ENCODE measurements at places on chromosomes 1 and 21.

DNA sequence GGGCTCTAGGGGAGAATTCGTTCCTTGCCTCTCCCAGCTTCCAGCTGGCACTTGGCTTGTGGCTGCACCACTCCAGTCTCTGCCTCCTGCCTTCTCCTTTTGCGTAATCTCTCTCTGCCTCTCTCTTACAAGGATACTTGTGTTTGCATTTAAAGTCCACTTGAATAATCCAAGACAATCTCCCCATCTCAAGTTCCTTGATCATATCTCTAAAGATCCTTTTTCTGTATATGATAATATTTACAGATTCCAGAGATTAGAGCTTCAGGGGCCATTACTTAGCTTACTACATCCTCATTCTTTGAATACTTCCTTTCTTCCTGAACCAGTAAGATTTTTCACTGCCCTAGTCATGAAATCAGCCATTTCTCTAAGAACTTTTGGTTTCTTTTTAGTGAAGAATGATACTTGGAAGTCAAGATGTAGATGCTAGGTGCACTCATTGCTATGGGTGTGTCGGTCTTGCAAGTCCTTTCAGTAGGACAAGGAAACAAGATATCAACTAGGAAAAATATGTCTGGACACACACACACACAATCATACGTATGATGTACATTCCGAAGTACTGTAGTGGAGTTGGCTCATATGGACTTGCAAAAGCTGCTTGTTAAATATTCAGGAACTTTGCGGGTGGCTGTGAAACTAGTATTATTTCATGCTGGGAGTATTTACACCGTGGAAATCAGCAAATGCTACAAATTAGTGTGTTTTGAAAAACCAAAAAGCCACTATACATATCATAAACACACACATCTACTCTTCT is 20.8 kb upstream of the RLF start:
- DNase-seq = no peak

DNA sequence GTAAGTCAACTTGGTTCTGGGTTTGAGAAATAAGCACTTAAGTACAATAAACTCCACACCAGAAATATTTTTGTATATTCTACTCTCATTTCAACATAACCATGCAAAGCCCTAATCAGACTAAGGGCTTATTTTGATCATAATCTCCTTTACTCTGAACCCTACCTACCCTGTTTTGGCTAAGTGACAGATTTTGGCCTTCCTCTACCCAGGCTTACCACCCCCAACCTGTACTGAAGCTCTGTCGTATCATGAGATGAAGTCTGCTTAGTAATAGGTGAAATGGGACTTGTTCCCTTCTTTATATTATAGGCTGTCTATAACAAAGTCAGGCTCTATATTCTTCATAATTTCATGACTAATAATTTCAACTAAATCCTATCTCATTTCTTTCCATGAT is 135.5 kb downstream of the RERE start:
- no peak for DNase-seq

GRCh38 chr1:48931506-48932192 is 155.0 kb upstream of the BEND5 start:
- peak; percentile 55 for DNase-seq

GRCh38 chr1:99935534-99935933 is 34.3 kb upstream of the SLC35A3 start:
- DNase-seq = no peak

DNA sequence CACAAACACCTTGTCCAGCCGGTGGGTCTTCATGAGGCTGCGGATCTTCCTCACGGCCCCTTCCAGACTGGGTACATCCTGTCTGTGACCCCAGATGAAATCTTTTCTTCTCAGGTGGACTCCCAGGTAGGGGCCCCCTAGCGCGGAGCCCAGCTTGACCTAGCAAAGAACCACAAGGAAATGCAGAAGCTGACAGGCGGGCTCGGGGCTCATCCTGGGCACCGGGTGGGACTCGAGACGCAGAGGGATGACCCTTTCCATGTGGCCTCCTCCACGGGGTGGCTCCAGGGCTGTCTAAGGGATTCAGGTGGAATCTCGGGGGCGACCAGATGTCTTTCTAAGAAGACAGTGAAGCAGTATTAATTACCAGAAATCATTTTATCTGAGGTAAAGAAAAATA is 17.8 kb downstream of the POFUT2 start:
- DNase-seq = no peak

- DNase-seq = no peak
Observed at GRCh38 chr1:228211531-228212414, 3.9 kb downstream of the OBSCN start.

GRCh38 chr1:184480736-184481135 is 93.9 kb downstream of the C1orf21 start:
- DNase-seq = no peak

GRCh38 chr1:37410815-37411214 is 63.6 kb upstream of the ZC3H12A start:
- peak; percentile 40 for DNase-seq

- DNase-seq = peak; percentile 35
Observed at GRCh38 chr1:89808441-89809117, 12.3 kb upstream of the LRRC8D start.

- no peak for DNase-seq
Observed at GRCh38 chr1:246281639-246282038, 225.4 kb downstream of the SMYD3 start.

DNA sequence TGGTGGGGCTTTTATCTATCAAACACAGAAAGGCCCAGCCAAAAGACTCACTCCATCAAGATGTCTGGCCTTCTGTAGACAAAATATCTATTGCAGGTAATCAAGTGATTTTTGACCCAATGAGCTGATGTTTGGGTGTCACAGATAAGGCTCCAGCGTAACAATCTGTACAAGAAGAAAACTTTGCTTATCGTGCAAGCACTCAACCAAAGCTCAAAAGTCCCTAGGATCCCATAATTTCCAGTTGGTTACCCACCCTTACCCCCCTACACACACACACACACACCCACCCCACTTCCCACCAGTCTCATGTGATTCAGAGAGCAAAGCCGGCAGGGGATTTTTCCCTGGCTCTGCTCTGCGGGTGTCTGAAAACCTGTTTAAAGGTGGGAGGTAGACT is 5.8 kb downstream of the ITPKB start:
- DNase-seq = no peak

DNA sequence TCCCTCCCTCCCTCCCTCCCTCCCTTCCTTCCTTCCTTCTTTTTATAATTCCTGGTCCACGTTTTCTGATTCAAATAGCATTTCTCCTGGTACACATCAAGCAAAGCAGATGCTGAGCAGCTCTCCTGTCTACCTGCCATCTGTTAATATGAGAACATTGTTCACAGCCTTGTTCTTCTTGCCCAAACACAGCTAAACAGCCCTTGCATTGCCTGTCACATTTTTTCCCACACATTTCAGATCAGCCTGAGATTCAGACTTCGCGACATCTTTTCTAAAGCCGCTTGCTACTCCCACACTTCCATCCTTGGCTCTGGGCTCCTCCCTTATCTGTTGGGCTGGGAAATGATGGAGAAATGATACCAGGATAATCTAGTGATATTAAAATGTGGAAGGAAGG is 200.5 kb downstream of the PCP4 start:
- DNase-seq = no peak

DNA sequence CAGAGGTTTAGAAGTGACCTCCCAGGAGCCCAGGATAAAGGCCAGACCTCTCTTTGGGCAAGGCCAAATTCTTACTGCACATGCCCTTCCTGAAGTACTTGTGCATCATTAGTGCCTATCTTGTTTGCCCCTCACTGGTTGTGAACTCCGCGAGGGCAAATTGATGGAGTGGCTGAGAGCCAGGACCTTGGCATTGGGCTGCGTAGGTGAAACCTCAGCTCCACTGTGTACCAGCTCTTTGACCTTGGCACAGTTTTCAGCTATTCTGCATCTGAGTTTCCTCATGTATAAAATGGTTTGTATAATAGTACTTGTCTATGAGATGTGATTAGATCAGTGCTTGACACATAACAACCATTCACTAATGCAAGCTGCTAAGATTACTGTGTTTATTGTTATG is 11.5 kb downstream of the OTUD3 start:
- DNase-seq = no peak

- DNase-seq = no peak
Observed at GRCh38 chr1:28512058-28512611, 6.3 kb downstream of the RCC1 start.

- DNase-seq = no peak
Observed at GRCh38 chr1:9070486-9070885, 1.1 kb upstream of the SLC2A5 start.

DNA sequence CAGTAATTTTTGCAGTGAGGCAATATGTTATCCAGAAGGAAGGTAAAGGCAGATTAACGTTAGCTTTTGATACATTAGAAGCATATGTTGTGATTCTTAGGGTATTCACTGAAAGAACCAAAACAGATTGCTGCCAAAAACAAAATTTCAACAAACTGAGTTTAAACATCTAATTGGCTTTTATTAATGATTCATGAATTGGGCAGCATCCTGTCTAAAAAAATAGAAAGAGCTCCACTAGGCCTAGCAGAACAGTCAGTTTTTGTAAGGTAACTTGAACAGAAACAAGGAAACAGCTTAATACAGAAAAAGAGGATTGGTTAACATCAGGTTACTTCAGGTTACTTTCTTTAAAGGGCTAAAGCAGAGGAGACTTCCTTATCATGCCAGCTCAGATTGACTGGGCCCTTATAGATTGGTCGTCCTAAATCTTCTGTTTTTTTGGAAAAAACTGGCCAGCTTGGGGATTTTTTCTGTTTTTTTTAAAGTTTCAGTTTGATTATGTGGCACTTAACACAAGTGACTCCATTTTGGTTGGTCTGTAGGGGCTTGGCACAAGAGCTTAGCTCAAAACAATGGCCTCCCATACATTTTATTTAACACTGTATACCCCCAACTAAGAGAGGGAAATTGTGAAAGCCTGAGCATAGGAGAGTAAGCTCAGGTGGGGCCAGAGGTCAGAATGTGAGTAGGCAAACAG is 36.8 kb upstream of the GALNT2 start:
- no peak for DNase-seq

DNA sequence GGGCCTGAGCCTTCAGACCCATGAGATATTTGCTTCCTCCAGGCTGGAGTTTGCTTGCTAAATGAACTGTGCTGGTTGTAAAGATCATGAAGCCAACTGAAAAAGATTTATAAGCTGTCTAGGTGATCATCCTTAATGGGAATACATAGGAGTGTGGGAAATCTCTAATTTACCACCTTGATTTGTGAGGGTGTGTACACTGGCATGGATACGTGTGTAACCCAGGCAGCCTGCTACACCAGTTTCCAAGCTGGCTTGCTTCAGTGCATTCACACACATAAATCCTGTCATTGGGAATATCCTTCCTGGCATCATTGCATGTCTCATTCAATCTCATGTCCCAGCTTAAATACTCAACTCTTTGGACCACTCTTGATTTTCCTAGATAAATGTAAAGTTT is 57.6 kb upstream of the GNG12 start:
- no peak for DNase-seq

- DNase-seq = no peak
Observed at GRCh38 chr21:41158026-41158425, 9.9 kb upstream of the BACE2 start.

GRCh38 chr1:63122079-63122478 is 200.3 kb upstream of the FOXD3 start:
- no peak for DNase-seq

GRCh38 chr21:29064850-29065481 is 8.5 kb downstream of the CCT8 start:
- no peak for DNase-seq

GRCh38 chr1:224767676-224768075 is 151.6 kb downstream of the CNIH3 start:
- DNase-seq = no peak

DNA sequence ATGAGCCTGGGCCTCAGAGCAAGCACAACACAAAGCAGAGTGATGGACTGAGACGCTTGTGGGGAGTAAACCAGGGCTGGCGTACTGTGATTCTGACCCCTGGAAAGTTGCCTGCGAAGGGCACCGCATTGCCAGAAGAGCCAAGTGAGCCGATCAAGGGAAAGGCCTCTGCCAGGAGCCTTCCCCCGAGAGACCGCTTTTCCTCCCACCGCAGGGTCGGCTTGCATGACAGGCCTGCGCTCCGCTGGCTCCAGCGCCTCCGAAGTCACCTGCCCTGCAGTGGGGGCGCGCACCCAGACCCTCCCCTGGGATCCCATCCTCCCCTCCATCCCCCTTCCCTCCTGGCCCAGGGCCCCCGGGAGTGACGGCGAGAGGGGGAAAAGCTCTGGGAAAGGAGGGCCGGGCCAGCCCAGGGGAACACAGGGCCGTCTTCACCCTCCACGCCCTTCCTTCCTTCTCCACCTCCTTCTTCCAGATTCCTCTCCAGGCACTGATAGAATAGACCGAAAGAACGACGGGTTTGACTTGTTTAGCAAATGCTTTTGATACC is 165.0 kb downstream of the TRIM33 start:
- peak; percentile 59 for DNase-seq

GRCh38 chr1:169426174-169426705 is 1.0 kb downstream of the CCDC181 start:
- no peak for DNase-seq

DNA sequence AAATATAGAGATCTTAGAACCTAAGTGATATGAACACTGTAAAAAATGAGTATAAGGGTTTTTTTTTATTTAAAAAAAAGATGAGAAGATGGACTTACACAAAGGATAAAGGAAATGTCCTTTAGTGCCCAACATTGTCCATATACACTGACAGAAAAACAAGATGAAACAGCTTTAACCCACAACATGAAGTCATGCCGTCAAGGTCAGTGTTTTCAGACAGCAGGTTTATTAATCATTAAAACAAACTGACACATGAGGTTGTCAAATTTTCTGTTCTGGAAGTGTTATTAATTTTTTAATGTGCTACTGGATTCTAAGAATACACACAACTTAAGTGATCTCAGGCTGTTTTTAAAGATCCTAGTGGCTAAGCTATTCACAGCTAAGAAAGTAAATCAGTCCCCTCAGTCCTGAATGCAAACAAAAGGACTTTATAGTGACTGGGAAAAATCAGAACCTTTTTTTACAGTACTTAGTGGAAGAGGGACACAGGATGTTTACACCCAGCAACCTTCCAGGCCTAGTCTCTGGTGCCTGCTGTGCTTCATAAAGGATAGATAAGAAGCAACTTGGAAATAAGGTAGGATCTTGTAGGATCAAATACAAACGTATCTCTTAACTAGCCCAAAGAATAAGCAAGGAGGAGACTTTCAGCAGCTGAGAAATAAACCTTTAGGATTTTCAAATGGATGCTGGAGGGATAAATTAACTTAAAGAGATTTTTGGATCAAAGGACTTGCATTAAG is 21.9 kb upstream of the PKN2 start:
- no peak for DNase-seq

GRCh38 chr1:173210716-173211231 is 3.6 kb upstream of the TNFSF4 start:
- DNase-seq = no peak

DNA sequence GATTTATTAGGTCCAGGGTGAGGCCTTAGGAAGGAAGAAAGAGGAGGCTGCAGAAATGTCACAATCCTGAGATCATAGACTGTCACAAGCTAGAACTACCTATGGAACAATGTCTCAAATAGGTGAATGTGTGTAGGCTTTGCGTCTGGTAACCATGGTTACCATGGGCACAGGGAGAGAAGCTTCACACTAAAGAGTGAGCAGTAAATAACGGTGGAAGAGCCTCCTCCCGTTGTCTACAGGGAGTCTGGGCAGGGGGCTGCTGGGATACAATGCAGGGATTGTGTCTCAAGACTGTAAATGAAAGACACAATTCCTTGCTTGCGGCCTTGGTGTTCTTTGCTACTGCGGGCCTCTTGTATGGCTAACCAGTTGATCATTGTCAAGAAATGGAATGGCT is 28.2 kb upstream of the KCNJ6 start:
- no peak for DNase-seq

GRCh38 chr1:12507631-12508030 is 110.4 kb downstream of the DHRS3 start:
- DNase-seq = no peak

GRCh38 chr1:4019606-4020331 is 119.7 kb upstream of the C1orf174 start:
- no peak for DNase-seq

- DNase-seq = peak; percentile 75
Observed at GRCh38 chr1:110524311-110525248, 5.6 kb upstream of the KCNA10 start.

Data from urothelium cell line (cell line).